ENCODE measurements at places on chromosomes 5 and 9. TPM values are rescaled to one million over a fixed set of nuclear protein-coding genes. Genes with fewer than 3 reads are reported as not detected.

GRCh38 chr9:137988701-137989100 lies 111.1 kb downstream of the CACNA1B start:
- no peaks in the 10 kb centered on the region for H3K27me3 ChIP-seq
- no peak overlapping the region for H3K27ac ChIP-seq
- H3K4me1 ChIP-seq, result no peaks in the 10 kb centered on the region

DNA sequence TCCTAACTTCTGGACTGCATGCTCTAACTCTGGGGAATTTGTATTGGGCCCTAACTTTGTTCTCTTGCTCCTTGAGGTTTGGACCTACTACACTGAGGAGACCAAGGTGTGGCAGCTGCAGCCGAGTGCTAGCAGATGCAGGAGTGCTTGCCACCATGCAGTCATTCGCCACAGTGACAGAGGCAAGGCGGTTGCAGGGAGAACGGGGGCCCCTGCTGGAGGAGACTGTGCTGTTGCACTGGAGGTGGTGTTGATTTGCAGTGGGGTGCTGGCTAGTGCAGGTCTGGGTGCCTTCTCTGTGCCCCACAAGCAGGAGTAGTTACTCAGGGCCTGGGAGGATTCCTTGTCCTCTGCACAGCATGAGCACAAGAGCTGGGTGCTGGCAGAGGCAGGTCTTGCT lies 22.4 kb upstream of the DIRAS2 start:
- H3K27ac ChIP-seq, result no peak overlapping the region
- H3K4me3 ChIP-seq, result no peak overlapping the region
- no peaks in the 10 kb centered on the region for H3K27me3 ChIP-seq
- no peak for DNase-seq

- H3K4me3 ChIP-seq, result no peak overlapping the region
- peaks cover 15% of the 10 kb centered on the region for H3K4me1 ChIP-seq
- DNase-seq, result peak; percentile 28
- no peaks in the 10 kb centered on the region for H3K27me3 ChIP-seq
- H3K27ac ChIP-seq, result no peak overlapping the region
- no peaks in the 10 kb centered on the region for H3K36me3 ChIP-seq
Observed at GRCh38 chr9:133505901-133506652, 18.7 kb downstream of the MYMK start.

DNA sequence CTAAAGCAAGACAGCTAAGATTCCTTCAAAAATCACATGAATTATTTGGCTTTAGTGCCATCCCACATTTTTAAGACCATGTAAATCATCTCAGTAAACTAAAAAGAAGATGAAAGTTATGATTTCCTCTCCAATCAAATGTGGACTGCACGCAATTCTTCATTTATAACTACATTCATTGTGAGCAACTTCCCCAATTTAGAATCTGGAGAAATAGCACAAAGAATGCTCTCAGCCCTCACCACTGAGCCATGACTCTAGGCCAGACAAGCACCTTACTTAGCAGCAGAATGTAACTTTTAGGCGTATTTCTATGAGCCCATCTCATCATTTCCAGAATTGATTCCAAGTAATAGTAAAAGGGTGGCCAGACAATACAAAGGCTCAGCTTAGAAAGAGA lies 616.6 kb downstream of the TLE1 start:
- H3K36me3 ChIP-seq, result no peaks in the 10 kb centered on the region
- H3K4me3 ChIP-seq, result no peak overlapping the region
- no peaks in the 10 kb centered on the region for H3K4me1 ChIP-seq
- no peaks in the 10 kb centered on the region for H3K27me3 ChIP-seq

Gene NPR3
- total RNA-seq, result 25.4 TPM

Gene OTP
- total RNA-seq, result not detected

Gene CKMT2
- total RNA-seq, result 1.7 TPM
